ENCODE measurements at places on chromosomes 6 and 20.

- peak; percentile 80 for DNase-seq
Observed at GRCh38 chr6:159979136-159979874, 10.4 kb downstream of the IGF2R start.

- DNase-seq, result no peak
Observed at GRCh38 chr6:131183427-131184095, 48.3 kb downstream of the AKAP7 start.

GRCh38 chr6:133623621-133624020 is 265.3 kb upstream of the TCF21 start:
- no peak for DNase-seq

DNA sequence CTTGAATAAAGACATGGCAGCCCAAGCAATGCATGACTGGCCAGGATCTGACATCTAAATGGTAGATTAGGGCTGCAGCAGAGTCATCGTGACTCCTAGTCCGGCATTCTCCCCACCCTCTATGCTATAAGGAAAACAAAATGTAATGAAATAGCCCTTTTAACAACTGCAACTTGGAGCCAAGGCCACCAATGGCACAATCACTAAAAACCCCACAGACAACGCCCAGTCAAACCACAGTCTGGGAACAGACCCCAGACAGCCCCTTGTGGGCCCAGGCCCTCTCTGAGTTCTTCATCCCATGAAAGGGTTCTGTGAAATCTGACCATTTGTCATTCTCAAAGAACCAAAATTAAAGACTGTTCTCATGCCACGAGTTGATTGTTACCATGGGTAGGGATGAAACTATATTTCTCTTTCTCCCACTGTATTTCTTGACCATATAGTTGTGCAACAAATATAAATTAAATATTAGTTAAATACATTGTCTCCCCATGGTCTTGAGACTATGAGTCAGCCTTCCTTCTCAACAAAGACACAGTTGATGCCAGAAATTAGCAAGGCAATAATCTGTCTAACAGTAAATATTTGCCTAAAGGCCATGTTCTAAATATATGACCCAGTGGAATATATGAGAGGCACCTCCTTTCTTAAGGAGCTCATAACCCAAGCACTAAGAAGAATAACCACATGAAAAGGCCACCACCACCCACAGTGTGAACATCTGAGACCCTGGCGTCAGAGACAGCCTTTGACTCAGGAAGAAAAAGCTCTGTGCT is 85.6 kb upstream of the SSTR4 start:
- DNase-seq, result peak; percentile 1

- no peak for DNase-seq
Observed at GRCh38 chr6:150765067-150765764, 100.3 kb upstream of the MTHFD1L start.

DNA sequence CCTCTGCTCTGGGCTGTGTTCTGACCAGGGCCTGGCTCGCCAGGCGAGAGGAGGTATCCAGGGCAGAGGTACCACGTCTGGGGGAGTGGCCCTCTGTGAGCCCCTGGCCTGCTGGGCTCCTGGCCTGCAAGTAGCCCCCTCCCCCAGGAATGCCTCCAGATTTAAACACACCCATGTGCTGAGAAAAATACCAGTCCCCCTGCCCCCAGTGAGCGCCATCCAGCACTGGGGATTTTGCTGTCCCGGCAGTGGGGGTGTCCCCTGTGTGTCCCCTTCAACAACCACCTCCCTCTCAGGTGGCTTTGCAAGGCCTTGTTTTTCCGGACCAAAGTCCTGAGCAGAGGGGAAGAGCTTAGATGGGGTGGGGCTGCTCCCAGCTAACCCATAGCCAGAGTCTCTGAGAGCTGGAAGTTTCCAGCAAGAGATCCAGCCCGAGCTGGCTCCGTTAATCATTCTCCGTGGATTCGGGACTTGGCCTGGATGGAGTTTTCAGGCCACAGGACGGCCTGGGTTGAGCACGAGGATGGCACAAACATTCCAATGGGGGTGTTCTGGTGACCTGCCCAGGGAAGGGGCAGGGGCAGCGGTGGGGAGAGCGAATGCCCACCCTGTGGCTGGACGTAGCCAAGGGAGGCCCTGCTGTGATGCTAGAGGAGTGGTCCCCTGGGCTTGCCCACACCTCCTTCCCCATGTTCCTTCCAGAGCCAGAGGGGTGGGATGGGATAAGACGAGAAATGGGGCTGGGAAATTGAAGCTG is 29.0 kb downstream of the PCK1 start:
- DNase-seq, result no peak

DNA sequence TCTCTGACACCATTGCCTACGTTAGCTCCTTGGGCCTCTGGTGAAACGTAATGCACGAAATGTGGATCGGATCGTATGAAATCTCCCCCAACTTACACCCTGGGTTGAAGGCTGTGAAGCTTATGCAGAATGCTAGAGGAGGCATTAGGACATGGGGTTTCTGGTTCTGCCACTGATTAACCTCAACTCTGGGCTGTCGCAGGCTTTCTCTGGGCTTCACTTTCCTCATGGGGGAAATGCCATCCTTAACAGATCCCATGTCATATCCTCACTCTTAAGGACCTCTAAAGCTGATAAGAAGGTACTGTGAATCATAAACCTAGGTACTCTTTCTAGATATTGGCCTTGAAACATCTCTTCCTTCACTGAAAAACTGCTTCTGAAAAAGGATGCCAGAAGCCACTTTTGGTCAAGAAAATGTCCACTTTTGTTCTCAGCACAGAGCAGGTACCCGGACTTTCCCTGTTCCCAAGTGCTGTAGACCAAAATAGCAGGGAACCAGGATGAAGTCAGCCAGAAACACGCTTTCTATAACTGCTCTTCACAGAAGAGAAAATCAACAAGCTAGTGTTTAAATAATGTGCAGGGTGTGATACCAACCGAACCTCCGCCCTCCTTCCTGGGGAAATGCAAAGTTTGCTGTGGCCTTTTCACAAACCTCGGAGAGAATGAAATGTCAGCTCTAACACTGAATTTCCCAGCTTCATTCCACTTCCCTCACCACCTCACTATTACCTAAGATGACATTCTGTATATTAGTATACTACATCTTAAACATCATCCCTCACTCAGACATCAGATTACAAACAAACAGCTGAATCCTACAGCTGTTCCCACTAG is 118.9 kb downstream of the BACH2 start:
- DNase-seq, result no peak

DNA sequence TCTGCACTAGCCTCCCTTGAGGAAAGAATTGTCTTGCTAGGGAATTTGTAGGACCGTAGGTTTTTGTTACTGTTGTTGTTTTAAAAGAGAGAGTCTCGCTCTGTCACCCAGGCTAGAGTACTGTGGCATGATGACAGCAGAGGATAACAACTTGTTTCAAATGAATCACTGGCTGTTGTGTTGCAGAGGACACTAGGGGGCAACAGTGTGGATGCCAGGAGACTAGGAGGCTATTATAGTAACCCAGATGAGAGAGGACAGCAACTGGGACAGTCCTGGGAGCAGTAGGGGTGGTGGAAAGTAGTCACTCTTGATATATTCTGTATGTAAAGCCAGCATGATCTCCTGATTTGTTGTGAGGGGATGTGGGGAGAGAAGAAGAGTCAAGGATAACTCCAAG is 41.8 kb upstream of the LAMA4 start:
- DNase-seq, result no peak

GRCh38 chr20:38220587-38221118 is 39.9 kb downstream of the KIAA1755 start:
- DNase-seq, result no peak
